Activated CD4-positive, alpha-beta T cell treated with anti-CD3 and anti-CD28 coated beads, Interleukin-2, amount 10 ng/mL, durations not matched to agents 7 days and 5 days (primary cell): ENCODE measurements at places on chromosomes 6 and 20.
A peak's percentile ranks its signal among the peaks of the same experiment; 100 is the strongest.

GRCh38 chr20:45487231-45487635 lies 17.7 kb downstream of the WFDC2 start:
- DNase-seq: no peak

DNA sequence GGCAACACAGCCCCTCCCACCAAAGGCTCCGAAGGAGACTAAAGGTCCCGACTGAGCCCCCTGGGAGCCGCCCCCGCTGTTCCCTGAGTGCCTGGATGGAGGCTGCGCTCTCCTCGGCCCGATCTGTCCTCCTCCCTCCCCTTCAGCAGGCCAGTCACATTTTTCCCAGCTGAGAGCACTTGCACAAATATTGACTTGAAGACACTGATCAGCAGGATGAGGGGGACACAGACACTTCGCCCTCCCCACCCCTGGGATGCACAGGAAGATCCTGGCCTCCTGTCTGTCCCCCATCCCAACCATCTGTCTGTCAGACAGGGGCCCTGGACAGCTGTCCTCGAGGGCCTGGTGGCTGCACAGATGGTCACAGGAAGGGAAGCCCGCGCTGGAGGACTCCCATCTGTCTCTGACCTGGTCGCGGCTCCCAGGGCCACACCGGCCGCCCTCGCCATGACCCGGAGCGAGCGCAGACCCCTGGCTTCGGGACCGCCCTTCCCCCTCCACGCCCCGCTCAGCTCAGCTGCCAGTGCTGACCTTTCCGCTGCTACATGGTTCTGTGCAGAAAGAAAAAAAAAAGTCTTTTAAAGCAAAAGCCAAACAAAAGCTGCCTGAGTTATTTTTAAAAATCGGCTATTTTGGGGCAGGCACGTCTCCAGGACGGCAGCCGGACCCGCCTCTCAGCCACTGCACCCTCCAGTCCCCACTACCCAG lies 11.1 kb downstream of the LAMA5 start:
- DNase-seq: no peak

- no peak for DNase-seq
Observed at GRCh38 chr6:110976575-110976974, 5.3 kb upstream of the RPF2 start.

DNA sequence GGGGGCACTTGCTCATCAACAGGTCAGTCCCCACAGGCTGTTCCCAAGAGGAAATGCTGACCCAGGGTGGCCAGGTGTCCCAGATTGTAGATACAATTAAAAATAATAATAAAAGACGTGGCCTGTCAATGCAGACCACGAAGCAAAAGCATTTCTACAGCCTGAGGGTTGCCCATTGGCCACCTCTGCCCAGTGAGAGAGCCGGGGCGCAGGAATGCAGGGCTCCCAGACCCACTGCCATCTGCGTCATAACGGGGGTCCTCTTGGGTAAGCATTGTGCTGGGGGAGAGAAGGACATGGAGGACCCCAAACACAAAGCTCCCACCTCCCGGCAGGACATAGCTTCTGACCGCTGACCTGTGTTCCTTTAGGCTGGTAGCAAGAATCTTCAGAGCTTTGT lies 22.9 kb upstream of the AFDN start:
- no peak for DNase-seq

DNA sequence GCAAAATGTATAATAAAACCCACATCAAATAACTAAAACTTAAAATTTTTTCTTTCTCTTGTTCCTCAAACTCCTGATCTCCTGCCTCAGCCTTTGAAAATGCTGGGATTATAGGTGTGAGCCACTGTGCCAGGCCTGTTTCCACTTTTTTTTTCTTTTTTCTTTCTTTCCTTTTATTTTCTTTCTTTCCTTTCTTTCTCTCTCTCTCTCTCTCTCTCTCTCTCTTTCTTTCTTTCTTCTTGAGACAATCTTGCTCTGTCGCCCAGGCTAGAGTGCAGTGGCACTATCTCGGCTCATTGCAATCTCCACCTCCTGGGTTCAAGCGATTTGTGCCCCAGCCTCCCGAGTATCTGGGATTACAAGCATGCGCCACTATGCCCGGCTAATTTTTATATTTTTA lies 164.6 kb downstream of the OR2B2 start:
- DNase-seq: no peak

DNA sequence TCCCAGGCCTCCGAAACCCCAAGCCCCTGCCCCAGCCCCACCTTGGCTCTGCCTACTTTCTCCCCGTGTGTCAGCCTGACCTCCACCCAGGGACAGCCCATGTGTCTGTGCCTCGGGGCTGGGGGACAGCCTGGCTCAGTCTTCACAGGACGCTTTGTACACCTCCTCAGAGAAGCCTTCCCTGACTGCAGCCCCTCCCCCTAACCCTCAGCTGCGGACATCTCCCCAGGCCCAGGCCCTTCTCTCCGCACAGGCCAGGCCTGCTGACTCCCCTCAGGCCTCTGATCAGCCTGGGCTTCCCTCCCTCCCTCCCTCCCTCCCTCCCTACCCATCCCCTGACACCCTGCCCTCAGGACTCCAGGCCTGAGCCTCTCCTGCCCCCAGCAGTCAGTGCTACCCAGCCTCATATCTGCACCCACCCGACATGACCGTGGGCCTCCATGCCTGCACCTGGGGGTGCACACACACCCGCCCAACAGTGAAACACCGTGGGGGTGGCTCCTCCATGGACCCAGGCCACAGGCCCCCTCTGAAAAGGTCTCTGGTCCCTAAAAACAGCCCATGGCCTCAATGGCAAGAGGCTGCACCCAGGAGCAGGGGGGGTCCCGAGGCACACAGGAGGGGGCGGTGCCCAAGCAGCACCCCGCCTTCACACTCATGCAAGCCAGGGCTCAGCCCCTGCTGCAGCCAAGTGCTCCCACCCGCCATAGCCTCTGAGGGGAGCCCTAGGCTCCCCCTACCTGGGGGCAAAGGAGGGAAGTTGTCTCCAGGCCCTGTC lies 12.9 kb downstream of the LAMA5 start:
- DNase-seq: no peak

DNA sequence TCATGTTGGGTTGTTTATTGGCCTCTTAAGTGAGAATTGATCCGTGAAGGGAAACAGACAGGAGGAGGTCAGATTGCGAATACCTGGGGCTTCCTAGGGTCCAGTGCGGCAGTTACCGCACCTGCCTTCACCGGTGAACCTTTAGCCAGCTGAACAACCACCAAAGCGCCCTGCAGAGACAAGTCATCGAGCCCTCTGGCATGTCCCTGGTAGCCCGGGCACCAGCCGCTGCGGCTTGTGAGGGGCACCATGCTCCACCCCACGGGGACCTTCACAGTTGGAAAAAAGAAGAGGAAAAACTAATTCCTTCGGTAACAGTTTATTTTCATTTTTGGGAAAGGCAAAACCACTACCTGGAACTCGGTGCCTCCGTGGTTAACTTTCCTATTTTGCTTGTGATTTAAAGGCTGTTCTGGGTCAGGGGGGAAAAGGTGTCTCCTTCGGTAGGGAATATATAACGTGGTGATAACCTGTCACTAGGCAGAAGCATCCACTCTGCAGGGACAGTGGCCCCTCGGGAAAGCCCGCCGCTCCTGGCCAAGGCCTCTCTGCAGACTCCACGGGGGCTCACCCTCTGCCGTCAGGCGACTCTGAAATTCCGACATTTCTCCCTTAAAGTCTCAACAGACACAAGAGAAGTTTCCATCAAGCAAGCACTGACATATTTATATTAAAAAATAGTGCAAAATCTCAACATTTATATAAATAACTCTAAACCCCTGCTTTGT lies 30.7 kb upstream of the ZBP1 start:
- DNase-seq: no peak

DNA sequence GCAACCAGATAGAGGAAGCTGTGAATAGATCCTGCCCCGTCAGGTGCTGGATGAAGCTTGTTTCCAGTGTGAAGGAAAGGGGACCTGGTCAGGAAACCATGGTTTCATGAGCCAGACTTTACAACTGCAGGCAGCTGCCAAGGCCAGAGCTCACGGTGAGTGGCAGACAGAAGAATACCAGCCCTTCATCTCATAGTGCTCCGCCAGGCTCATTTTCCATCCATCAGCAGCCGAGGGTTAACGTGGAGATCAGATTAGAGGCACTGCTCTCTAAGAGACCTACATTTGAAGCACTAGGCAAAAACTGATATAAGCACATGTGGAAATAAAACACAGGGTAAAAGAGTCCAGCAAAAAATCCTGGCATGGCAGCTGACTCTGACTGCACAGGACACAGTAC lies 172.4 kb downstream of the CD24 start:
- DNase-seq: no peak

DNA sequence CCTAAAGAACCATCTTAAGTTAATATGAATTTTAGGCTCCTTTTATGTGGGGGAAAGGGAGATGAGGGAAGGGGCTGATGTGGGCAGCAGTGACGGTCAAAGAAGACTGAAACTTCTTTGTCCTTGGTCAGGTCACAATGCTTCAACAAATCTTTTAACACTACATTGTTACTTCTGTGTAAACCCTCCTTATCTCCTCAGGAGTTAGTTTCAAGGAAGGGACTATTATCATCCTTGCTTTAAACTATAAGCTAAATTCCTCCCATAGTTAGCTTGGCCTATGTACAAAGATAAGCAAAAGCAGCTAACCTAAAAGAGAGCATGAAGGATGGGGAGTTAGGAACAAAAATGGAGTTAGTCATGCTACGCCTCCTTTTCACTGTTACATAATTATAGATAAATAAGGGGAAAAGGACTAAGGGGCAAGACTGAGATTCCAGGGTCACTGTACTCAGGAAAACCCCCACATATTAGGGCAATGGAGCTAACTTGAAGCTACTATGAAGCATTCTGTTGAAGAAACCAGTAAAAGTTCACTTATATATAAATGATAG lies 172.7 kb upstream of the RUNX2 start:
- no peak for DNase-seq

GRCh38 chr20:51543422-51543788 lies 886 bp upstream of the NFATC2 start:
- no peak for DNase-seq

GRCh38 chr6:14380901-14381828 lies 263.6 kb downstream of the CD83 start:
- DNase-seq: no peak

- no peak for DNase-seq
Observed at GRCh38 chr6:150069706-150070105, 785 bp upstream of the ULBP3 start.

DNA sequence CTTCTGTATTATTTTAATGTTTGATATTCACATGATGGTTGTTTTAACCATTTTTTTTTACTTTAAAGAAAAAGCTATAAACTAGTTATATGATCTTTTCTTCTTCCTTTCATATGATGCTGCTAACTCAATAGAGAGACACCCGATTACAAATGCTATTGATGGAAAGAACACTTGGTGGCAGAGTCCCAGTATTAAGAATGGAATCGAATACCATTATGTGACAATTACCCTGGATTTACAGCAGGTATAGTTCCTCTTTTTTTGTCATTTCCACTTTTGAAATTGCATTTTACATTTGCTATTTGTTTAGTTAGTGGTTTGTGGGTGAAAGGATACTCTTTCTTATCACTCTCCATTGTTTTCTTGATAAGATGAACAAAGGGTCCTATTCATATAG lies 176.7 kb downstream of the LAMA2 start:
- no peak for DNase-seq

GRCh38 chr20:1160991-1161390 lies 23.8 kb downstream of the TMEM74B start:
- no peak for DNase-seq

DNA sequence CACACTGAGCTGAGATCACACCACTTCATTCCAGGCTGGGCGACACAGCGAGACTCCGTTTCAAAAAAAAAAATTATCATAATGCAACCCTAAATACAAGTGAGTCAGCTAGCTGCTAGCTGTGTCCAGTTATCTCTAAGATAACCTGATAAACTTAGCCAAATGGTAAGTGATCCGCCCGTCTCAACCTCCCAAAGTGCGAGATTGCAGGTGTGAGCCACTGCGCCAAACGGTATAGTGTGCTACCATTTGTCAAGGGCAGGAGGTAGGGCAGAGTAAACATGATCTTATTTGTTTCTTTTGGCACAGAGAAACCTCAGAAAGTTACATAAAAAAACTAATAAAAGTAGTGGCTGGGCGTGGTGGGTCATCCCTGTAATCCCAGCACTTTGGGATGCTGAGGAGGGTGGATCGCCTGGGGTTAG lies 4.7 kb upstream of the C6orf132 start:
- no peak for DNase-seq

DNA sequence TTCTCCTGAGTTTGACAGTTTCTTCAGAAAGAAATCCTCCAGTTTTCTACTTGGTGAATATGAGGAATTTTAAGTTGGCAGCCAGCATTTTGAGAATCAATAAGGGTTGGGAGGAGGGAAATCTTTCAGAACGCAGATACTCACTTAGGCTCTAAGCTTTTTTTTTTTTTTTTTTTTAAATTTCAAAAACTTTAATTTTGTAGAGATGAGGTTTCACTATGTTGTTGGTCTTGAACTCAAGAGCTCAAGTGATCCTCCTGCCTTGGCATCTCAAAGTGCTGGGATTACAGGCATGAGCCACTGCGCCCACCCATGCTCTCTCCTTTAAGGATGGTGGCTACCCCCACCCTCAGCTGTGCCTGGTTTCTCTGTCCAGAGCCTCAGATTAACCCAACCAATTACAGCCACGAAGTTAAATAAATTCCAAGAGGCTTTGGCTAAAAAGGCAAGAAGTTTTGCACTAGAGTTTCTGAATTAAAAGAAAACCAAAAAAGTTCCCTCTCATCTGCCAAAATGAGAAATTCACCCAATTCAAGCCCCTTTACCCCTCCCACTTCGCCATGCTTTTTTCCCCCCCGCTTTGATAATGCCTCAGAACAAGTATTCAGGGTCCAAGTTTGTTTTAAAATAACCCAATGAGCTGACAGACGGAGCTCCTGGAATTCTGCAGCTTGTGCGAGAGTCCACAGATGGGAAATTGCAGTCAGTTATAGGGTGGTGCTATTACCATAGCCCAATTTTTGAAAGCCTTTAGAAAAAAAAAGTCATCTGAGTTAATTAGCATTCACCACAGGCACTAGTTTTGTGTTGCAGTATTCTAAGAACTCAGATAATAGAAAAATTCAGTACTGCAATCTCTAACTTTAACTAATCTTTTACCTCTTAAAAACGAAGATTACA lies 94.3 kb upstream of the BEND3 start:
- DNase-seq: no peak

- DNase-seq: peak; percentile 48
Observed at GRCh38 chr20:17969278-17969883, 563 bp downstream of the MGME1 start.

- DNase-seq: no peak
Observed at GRCh38 chr6:98644063-98644462, 190.3 kb upstream of the POU3F2 start.

GRCh38 chr6:122563364-122564052 lies 46.7 kb upstream of the PKIB start:
- no peak for DNase-seq
